ENCODE measurements at places on chromosomes 16 and 17.

DNA sequence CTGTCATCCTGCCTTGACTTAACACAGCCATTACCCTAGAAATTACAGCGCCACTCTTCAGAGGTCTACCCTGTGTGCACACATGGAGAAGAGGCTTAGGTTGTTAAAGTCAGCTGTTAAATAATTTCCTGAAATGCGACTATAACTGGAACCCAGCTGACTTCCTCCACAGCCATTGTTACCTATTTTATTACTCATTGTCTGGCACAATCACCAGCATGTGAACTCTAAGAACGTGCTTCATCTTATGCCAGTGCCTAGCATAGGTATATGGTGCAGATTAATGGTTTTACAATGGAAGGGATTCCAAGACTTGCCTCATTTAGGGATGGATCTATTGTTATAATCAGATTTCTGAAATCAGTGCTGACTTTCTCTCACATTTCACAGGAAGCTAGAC, 11.9 kb downstream of the RDM1 start:
- no peak for DNase-seq

DNA sequence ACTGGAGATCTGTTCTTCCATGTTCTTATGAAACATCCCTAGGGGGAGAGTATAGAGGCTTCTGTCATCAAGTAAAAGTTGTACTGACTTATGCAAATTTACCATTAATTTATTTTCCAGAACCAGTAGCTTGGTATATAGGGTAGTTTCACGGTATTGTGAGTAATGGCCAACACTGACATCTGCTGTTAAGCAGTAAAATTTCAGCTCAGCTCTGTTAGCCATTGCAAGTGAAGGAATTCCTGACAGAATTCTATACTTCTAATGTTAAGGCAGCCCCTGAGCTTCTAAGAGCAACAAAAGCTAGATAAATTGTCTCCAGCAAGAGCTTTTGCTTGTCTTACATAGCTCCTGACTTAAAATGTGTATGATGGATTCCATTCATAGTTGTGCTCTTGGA, 613.5 kb upstream of the C16orf82 start:
- no peak for DNase-seq

DNA sequence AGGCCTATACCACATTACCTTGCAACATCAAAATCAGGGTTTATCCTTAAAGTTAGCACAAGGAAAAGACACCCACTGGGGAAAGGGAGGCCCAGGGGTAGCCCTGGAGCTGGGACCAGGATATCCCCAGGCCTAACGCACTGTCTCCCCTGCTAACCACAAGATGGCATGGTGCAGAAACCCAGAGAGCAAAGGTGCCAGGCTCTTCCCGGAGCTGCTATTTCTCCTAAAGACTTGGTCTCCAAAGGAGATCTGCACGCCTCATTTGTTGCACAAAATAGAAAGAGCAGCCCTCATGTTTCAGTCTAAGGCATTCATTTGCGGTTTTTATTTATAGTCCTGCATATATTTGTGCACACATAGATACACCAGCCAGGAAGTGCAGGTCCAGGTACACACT, 408.6 kb downstream of the SOX9 start:
- no peak for DNase-seq

GRCh38 chr17:3531266-3532101, 26.1 kb downstream of the TRPV3 start:
- DNase-seq, result no peak

DNA sequence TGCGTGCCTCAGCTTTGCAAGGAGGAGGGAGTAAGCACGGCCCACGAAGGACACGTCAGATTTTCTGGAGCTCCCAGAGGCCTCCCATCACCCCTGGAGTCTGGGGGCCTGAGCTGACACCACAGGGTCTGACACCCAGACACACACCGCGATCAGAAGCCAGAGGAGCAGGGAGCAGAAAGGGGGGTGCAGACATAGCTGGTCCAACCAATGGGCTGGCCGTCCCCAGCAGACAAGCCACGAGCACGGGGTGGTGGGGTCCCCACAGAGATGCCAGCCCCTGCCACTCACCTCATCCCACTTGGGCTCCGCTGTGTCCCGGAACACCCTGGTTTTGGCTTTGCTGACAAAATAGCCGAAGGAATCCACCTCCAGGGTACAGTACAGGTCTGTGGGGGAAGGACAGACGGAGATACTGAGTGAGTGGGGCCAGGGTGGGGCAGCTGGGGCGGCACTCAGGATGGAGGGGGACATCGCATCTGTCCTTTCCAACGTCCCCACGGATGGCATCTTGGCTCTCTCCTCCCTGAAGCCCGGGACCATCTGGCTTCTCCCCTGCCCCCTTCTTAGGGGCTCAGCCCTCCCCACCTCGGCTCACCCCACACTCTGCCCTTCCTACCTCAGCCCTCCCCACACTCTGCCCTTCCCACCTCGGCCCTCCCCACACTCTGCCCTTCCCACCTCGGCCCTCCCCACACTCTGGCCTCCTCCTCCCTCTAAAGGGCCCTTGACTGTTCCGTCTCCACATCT, 53.5 kb downstream of the TIMM22 start:
- no peak for DNase-seq

GRCh38 chr17:68612923-68613292, 11.7 kb upstream of the FAM20A start:
- no peak for DNase-seq

GRCh38 chr17:80485846-80486245, 9.4 kb upstream of the NPTX1 start:
- DNase-seq, result no peak

GRCh38 chr17:66715076-66715675, 119.7 kb upstream of the CACNG5 start:
- no peak for DNase-seq

GRCh38 chr17:82440469-82440981, 10.0 kb downstream of the CYBC1 start:
- DNase-seq, result no peak

- no peak for DNase-seq
Measured at GRCh38 chr17:1078831-1079561, 82.1 kb downstream of the TIMM22 start.

- no peak for DNase-seq
Measured at GRCh38 chr17:28173801-28174200, 131.3 kb downstream of the NLK start.

- no peak for DNase-seq
Measured at GRCh38 chr17:74632617-74633016, 9.1 kb upstream of the CD300E start.

DNA sequence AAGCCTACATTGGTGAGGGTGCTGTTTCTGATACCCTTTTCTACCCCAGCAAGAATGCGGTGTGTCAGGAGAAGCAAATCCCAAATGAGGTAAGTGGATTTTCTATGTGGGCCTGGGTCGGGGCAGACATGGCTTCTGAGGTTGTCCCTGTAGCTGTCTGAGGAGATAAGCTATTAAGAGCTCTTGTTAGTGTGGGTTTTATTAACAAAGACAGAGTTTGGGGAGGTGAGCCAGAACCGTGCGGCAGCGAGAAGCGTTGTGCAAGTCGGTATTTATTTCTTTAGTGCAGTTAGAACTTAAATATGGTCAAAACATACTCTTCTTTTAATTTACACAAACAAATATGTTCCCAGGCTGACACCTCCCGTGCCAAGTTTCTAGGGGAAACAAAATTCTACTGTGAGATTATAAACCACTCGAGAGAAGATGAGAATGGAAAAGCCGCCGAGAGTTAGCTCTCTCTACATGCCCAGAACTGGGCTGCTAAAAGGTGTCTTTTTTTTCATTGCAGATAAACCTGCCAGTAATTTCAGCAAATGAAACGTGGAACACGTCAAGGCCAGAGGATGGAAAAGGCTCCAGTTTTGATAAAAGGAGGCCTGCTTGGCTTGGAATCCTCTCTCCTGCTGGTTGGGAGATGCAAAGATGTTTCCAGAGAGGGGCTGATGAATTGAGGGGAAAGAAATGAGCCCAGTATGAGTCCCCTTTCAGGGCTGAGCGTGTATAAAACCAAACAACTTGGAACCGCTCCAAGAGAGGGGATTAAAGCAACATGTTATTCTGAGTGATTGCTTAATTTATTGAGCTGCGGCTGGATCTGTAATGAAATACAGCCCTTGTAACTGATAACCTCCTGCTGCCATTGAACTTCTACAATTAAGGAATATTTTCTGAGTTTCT, 254.6 kb downstream of the MRTFB start:
- DNase-seq, result no peak

DNA sequence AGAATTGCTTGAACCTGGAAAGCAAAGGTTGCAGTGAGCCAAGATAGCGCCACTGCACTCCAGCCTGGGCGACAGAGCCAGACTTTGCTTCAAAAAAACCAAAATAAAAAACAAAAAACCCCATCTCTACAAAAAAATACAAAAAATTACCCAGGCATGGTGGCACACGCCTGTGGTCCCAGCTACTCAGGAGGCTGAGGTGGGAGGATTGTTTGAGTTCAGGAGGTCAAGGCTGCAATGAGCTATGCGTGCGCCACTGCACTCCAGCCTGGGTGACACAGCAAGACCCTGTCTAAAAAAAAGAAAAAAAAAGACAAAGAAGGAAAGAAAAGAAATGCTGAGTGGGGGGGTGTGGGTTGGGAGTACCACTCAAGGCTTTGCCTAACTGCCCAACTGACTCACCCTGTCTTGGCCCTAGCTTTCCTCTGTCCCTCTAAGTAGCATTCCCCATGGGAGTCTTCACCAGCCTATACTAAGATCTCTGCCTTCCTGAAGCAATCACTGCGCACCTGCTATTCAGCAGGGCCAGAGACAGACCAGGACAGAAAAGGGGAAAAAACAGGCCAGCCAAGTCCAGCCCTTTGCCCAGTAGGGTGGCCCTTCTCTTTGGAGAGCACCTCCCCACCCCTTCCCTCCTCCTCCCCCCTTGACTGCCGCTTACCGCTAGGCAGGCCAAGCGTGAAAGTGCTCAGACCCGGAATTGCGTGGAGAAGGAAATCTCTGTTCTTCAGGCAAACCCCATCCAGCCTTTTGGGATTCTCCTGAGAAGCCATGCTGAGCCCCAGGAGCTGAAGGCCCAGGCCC, 45.8 kb downstream of the RTN4RL1 start:
- no peak for DNase-seq

DNA sequence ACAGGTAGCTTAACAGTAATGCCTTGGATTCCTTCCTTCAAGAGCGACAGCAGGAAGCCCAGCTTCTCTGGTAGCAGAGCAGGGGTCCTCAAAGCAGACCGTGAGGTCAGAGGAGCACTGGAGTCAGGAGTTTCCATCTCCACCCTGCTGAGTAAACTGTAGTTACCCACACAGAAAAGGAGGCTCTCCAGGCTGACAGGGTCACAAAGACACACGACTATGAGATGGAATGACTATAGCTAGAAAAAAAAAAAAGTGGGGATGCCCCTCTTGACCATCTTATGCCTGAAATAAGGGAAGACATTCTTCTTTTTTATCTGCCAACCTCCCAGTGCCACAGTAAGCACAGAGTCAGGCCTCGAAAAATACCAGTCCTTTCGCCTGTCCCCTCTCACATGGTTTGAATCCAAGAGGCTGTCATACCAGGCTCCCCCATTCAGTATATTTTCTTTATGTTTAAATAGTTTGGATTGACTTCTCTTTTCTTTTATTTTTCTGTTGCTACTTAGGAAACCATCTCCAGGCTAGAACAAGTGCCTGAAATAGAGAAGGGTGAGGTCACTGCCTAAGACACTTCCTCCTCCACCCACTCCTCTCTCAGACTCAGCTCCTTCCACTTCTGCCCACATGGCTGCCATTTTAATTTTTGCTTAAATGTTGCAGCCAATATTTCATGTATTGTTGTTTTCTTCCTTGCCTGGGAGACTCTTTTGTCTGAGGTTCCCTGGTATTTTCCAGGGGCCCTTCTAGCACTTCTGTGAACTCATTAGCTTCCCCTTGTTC, 707.4 kb downstream of the MAF start:
- no peak for DNase-seq

DNA sequence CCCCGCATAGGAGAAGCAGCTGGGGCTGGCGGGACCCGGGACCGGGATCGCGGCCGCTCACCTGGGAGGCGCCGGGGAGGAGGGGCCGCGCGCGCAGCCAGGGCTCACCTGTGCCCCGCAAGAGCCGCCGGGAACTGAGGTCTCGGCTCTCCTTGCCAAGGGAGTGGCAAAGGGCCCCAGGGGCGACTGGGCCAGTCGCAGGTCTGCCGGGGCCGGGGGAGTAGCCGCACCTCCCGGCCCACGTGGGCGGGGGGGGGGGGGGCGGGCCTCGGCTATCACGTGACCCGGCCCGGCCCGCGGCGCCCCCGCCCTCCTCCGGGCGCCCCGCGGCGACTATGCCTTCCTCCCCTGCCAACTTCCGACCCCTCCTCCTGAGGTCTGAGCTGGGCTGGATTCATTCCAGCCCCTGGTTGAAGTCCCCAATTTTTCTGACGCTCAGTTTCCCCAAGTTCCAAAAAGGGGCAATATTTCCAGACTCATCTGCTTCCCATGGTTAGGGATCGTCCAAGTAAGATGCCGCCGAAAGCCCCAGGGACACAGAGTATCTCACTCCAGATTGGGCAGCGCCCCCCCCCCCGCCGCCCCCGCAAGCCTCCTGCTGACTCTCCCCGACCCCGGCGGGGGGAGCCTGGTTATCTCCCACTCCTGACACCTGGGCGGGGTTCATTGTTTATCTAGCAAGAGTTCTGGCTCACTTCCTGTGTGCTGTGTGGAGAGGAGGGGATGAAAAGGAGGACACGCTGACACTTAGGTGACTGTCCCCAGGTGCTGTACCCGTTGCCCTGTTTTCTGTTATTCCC, at the start of gene TMC6:
Gene TMC6, minus strand, starts transcription at position 205 of the 800 bp plus-strand sequence. CDS start 1,923 bp downstream, outside the sequence.
- peak; percentile 79 for DNase-seq

DNA sequence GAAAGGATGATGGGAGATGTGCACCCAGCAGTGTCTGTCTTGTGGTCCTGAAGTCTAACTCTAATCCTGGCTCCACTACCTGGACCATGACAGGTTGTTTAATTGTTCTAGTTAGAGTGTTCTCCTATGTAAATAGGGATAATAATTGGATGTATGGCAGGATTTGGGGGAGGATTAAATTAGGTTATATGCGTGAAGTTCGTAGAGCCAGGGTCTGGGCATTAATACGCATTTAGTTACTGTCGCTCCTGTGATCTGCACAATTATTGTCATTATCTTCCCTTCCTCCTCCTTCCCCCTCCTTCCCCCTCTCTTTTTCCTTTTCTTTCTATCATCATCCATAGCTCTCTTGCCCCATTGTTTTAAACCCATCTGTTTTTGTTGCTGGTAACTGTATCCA, 210.3 kb downstream of the WWOX start:
- DNase-seq, result no peak

- no peak for DNase-seq
Measured at GRCh38 chr16:48911700-48912099, 301.7 kb upstream of the N4BP1 start.

All from Calu3 (cell line).